GM10248 (cell line): ENCODE measurements at places on chromosomes 1 and 21.

DNA sequence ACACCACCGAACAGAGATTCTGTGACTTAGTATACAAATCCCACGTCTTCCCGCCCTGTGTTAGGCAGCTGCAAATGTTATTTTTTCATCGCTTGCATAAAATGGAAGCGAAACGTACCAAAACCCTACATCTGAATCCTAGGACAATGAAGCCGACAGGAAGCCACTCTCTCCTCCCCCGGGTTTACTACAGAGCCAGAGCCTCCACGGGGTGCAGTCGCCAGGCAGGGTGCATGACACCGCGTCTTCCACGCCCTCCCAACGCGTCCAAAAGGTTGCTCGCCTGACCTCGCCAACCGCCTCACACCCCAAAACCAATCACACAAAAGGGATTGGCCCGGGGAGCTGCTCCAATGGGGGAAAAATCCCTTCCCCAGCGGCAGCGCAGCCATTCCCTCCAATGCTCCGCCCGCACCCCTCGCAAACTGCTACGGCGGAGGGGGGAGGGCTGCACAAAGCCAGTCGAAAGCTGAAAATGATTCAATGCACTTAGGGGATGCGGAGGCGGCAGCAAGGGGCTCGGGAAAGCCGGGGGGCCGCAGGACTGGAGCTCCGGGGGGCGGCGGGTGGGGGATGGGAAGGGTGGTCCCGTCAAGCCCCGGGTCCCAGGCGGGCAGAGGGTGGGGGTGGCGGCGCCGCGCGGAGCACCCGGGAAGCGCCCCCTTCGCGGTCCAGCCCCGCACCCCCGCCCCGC, 701 bp downstream of the CEP170 start:
- peak; percentile 51 for DNase-seq

GRCh38 chr1:112328600-112328999, 67.4 kb upstream of the CTTNBP2NL start:
- no peak for DNase-seq

DNA sequence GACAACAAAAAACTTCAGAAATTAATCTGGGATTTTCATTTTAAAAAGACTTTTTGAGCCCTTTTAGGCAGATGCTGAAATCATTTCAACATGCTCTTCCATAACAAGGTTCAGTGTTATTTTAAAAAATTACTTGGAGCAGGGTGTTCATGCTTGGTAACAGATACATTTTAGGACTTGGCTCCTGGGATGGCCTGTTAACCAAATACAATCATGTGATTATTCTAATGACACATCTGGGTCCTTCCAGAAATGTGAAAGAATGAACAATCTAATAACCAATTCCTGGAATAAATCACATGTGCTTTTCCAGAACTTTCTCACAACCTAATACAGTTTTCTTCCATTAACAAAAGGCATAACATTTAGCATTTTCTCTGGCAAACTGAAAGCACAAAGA, 379.8 kb upstream of the RUNX1 start:
- no peak for DNase-seq

DNA sequence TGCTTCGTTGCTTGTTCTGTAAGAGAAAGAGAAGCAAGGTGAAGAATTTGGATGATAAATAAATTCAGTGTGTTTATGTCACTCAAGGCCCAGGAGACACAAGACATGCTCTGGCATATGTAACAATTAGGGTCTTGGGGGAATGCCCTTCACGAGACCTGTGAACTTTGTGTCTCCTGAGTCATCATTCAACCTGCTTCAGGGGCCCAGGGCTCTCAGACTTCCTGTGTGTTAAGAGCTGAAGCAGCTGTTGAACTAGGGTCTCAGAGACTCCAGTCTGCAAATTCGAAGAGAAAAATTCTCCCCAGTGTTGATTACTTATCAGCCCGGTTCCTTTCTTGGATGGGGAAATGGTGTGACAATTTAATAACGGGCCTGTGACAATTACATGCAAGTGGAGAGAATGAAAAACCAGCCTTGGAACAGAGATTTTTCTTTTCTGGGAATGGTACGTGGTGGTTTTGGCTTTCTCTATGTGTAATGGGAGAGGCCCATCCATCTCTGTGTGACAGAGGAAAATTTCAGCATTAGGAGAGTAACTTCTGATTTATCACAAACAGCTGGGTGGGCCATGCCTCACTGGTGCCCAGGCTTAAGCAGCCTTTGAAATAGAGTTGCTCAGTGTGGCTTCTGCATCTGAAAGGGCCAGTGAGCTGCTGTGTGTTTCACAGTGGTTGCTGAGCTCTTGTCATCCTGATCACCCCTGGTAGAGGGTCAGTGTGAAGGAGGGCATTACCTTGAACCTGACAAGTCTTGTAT, 22.4 kb downstream of the HUNK start:
- DNase-seq: no peak

DNA sequence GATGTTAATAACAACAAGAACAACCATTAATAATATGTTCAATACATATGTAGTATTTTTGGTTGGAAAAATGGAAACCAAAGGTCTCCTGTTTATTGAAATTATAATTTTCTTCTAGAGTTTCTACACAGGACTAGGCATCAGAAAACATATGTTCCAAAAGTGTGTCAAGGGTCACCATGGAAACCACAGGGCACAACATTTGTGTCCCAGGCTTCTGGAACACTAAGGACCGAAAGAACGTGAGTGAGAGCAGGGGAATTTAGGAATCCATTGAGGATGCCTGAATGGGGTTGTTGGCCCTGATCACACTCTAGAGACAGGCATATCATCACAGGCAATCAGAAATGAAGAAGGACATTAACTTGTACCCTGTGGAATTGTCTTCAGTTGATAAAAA, 7.5 kb upstream of the CDC14A start:
- no peak for DNase-seq

- DNase-seq: no peak
These were observed 64.2 kb downstream of the SLX9 start for GRCh38 chr21:45004059-45004422.
